ENCODE measurements at places on chromosomes 13 and 19.

DNA sequence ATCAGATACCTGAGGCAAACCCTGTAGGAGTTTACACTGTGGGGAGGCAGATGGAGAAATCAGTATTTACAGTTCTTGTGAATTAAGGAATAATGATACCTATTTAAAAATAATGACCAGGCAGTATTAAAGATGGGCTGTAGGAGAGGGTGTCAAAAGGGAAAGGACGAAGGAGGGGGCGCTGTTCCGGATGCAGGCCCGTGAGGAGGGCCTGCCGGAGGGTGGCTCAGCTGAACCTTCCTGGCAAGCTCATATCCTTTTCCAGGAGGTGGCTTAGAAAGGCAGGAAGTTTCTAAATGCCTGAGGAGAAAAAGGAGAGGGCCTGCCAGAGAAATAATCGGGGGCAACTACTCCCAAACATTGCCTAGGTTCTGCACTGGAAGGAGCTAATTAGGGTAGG, 46.6 kb downstream of the MBNL2 start:
- DNase-seq, result no peak

DNA sequence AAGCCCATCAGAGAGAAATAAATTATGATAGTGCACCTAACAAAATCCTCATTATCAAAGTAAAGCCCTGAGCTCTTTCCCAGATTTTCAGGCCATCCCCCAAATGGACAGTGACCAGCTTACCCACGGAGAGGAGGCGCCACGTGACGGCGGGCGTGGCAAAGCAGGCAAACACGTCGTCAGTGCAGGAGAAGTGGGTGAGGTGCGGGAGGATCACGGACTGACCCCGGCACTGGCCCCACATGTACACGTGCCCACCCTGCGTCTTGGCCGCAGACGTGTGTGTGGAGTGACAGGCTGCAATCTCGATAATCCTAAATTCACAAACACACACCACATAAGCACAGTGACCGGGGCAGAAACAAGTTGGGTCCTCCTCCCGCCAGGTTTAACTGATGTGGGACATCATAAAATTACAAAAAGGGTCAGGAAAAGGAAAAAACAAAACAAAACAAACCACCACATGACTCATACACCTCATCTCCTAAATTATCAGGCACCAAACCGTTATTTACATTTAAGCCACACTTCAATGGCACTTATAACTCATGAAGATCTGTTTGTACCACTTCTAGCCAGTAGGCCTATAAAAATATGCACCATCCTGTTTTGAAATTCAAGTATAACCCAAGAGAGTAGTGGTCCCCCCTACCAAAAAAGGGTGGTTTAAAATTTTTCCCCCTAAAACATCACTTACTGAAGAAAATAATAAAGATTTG, 30.1 kb downstream of the RCBTB2 start:
- no peak for DNase-seq

DNA sequence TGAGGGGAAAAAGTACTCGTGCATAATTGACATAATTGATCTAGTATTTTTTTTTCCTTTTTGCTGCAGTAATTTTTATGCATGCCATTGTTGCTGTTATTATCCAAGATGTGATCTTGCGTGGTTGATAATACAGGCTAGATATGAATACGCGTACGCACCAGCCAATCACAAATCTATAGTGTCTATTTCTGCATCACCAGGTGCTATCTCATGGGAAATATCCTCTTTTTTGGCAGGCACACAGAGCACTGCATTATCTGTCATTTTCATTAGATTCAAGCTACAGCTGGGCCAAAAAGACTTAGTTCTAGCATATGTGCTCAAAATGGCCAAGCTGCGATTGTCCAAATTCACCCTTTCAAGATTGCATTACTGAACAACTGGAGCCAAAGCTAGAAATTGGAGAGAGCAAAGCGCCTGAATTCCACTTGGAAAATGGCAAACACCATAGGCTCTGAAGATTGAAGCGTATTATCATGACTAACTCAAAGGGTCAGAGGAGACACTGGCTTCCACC, 181.1 kb downstream of the TSHZ3 start:
- no peak for DNase-seq

GRCh38 chr13:45576466-45576865, 39.1 kb downstream of the ERICH6B start:
- no peak for DNase-seq

All from SK-N-DZ (cell line).